ENCODE measurements at places on chromosomes 12 and 14.

DNA sequence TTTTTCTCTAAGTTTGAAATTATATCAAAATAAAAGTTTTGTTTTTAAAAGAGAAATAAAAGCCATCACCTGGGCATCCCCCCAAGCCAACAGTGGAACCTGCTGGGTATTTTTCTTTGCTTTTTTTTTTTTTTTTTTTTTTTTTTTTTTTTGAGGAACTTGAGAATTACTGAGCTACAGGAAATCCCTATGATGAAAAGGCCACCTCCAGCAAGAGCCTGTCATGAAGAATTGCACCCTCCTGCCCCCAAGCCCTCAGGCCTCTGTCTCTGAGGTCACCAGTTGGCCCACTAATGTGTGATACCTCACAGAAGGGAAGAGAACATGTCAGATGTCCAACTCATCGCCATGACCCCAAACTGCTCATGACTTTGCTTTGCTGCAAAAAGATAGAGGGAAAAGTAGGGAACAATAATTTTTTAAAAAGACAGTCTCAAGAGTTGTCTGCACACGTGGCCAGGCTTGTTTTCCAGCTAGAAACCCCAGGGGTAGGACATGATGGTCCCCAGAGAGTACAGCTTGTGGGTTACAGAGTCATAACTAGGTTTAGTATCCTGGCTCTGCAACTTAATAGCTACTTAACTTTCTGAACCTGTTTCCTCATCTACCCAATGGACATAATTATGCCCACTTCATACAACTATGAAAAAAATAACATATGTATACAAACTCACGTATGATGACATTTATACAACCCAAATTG, 124.3 kb upstream of the EGLN3 start:
- DNase-seq: no peak

- no peak for DNase-seq
Measured at GRCh38 chr12:4813741-4814140, 93.5 kb downstream of the GALNT8 start.

- DNase-seq: no peak
Measured at GRCh38 chr12:80636832-80637231, 70.6 kb upstream of the MYF6 start.

DNA sequence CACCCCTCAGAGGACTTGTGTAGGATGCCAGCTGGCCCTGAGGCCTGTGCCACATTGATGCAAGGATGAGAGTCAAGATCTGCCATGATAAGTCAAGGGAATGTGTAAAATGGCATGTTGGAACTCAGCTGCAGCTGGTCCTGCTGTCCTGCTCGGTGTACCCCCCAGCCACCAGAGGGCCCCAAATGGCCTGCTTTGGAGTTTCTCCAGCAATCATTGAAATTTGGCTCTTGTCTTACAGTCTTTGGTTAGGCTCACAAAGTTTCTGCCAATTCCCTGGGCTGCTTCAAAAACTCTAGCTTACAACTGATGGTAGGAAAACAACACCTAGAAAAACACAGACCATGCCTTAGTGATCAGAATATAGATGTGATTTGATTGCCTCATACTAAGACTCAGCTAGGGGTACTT, 76.8 kb downstream of the HSD17B6 start:
- peak; percentile 30 for DNase-seq

DNA sequence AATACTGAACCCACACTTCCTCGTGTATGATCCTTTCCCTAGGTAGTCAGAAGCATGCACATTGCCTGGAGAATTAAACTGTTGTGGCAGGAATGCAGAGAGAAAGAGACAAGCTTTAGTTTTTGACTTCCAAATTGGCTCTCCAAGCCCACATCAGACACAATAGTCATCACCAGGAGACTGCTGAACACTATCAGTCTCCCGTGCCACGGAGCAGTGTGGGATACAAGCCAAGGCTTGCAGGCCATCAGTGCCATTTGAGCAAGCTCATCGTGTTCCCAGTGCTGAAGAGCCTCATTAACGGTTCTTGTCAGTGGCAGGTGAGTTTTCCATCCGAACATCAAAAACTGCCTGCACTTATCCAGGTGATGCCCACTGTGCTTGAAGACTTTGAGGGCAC, 410.8 kb downstream of the NAV3 start:
- DNase-seq: no peak

- DNase-seq: no peak
Measured at GRCh38 chr12:119786539-119786938, 90.6 kb downstream of the CIT start.

DNA sequence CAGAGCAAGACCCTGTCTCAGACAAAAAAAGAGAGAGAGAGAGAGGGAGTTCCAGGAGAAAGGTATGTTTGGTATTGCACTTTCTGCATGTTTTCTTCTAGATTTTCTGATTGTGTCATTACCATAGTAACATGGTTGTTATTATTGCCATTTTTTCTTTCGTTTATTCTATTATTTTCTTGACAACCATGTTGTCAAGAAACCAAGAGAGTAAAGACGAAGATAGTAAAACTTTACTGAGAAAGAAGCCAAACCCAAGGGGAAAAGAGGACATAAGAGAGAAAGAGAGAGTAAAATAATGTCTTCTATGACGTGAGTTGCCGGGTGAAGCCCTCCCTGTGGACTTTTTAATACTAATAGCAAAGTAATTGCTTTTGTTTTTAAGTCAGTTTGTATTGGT, 1186.0 kb upstream of the SEL1L start:
- DNase-seq: no peak
